ENCODE measurements at places on chromosomes 3 and 15.

DNA sequence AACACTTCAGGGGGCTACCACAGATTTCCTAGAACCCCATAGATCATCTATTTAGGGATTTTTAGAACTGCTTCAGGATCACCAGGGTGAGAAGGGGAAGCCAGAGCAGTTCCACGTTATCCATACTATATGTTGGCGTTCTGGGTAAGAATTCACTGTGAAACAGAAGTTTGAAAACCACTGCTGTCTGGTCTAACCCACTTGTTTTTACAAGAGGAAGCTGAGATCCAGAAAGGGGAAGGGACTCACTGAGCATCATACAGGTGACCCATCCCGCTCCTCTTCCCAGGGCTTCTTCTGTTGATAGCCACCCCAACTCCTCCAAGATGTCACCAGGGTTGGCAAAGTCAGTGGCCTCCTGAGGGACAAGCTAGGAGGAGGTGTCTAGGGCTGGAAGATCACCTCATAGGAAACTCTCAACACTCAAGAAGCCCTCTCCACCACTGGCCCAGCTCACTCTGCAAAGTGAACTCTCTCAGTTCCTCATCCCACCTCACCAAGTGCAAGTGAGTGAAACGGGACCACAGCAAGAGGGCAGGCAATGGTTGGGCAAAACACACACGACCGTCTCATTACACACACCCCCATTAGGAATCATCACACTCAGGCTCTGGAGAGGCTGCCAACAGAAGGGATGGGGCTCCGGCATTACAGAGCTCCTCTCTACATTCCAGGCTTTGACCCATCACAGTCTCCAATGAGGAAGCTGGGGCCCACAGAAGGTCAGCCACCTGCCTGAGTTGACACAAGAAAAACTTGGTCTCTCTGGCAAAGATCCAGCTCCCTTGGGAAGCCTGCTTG is 1.8 kb downstream of the DAPK2 start:
- DNase-seq, result no peak

- no peak for DNase-seq
These were observed 30.2 kb upstream of the FURIN start for GRCh38 chr15:90838139-90838538.

DNA sequence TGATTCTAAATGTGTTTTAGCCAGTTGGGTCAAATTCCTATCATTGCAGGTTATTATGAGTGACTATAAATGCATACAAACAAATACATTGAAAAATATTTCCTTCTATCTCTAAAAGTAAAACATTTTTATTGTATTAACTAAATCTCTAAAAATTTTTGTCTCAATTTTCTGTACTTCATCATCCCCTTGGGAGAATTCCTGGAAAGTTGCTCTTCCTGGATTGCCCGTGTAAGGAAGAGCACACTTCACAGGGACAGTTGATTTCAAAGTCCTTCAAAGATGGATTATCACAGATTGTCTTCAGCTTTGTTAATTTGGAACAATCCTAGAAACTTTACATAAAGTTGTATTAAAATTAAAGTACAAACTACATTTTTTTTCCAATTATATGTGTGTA is 595.6 kb downstream of the ROBO1 start:
- no peak for DNase-seq

DNA sequence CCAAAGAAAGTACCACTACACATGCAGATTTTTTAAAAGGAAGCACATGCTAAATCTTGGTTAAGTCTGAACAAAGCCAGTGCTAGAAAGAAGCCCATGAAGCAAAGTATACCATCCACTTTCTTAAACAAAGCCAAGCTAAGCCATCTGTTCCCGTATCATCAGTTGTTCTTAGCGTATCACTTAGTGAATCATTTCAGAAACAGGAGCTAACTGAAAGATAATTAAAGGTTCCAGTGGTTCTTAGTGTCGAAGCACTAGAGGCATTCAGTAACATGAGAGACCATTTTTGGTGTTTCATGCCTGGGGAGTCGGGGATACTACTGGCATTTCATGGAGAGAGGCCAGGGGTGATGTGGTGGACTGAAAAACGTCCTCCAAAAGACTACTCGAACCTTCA is 12.8 kb downstream of the UBXN7 start:
- DNase-seq, result no peak

GRCh38 chr3:160399125-160400029 is at the start of the genes IFT80 and SMC4:
TSS of gene IFT80 (minus strand) at chr3:160399225. CDS start at chr3:160384600, 14,625 bp downstream.
TSS of gene SMC4 (plus strand) at chr3:160399650. CDS start at chr3:160400827, 1,177 bp downstream.
- DNase-seq, result peak; percentile 94

Data from frontal cortex (tissue), 4 donors.